ENCODE measurements at places on chromosomes 6 and 20. TPM values are rescaled to one million over a fixed set of nuclear protein-coding genes. Genes with fewer than 3 reads are reported as not detected.

DNA sequence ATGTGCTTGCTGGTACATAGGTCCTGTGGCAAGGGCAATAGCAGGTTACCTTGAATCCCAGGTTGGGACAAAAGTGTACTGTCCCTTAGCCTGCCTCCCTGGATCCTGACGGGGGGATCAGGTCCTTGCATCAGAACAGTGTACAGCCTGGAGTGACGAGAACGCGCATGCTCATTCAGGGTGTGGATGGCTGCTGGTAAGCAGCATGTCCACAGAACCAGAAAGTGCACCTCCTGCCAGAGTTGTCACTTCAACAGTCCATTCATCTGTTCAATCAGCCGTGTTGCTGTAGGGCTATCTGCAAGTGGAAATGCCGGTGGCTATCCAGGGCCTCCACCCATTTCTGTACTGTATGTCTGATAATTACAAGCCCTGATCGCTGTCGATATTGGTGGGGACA is 236.3 kb upstream of the SOX4 start:
- no peak for DNase-seq

Gene TPMT
- 7.7 TPM for total RNA-seq

DNA sequence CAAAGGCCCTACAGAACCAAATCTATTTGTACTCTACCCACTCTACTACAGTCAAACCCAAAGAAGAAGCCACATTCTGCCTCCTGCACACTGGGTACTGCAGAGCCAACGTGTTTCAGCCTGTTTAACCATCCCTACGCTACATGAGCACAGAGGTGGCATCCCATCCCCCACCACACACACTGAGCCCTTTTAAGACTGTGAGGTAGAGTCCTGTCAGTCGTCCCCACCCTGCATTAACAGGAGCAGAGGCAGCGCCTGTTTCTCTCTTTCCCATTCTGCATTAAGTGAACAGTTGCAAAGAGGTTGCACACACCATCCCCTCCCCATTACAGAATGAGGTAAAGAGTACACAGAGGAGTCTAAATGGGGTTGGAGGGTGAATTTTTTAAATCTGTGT is 5.2 kb upstream of the RSPH4A start:
- DNase-seq: no peak

Gene PPP1R16B
- total RNA-seq: 2.6 TPM

Gene TAGAP
- 3.6 TPM for total RNA-seq

DNA sequence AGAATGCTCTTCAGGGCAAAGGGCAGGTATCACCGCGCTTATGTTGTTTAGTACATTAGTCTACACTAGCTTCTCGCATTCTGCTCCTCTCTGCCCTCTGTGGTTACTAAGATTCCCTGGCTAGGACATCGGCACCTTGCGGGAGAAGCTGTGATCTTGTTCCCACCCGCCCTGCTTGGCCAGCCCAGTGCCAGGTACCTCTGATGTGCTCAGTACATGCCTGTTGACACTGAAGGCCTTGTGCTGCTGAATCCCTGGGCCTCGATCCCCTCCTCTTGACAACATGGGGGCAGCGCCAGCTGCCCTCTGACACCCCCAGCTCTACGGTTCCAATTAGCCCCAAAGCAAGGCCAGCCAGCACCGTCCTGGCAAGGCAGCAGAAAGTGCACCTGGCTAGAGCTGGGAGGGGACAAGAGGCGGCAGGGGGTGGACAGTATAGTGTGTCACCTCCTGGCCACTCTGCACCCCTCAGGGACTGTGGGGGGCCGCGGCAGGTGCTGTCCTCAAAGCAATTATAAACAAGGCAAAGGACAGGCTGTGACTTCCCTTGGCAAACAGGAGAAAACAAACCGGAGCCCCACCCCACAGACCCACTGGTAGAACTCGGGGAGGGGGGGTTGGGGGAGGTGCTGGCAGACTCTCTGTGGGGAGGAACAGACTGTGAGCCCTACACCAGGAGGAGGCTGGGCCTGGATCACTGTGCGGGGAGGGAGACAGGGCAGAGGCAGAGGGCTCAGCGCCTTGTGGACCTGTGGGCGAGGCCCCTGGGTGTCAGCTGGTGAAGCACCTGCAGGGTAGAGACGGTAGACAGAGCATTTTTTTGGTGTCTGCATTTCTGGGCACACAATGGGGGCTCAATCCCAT is 7.1 kb downstream of the TFEB start:
- DNase-seq: no peak

DNA sequence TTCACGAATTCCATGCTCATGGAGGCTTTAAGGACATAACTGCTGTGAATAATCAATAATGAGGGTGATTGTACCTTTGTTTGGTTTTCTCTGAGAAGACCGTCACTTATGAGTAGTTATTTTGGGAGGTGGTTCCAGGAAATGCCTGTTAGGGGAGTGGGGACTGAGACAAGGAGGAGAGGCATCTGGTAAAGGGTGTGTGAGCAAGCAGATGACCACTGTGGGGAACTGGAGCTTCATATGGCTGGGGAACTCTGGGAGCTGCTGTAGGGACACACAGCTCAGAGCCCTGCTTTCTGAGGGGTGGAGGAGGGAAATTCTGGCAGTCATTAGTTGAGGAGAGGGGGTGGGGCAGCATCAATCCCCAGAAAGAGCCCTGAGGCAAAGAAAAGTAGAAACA is 71.3 kb upstream of the TINAG start:
- DNase-seq: no peak

DNA sequence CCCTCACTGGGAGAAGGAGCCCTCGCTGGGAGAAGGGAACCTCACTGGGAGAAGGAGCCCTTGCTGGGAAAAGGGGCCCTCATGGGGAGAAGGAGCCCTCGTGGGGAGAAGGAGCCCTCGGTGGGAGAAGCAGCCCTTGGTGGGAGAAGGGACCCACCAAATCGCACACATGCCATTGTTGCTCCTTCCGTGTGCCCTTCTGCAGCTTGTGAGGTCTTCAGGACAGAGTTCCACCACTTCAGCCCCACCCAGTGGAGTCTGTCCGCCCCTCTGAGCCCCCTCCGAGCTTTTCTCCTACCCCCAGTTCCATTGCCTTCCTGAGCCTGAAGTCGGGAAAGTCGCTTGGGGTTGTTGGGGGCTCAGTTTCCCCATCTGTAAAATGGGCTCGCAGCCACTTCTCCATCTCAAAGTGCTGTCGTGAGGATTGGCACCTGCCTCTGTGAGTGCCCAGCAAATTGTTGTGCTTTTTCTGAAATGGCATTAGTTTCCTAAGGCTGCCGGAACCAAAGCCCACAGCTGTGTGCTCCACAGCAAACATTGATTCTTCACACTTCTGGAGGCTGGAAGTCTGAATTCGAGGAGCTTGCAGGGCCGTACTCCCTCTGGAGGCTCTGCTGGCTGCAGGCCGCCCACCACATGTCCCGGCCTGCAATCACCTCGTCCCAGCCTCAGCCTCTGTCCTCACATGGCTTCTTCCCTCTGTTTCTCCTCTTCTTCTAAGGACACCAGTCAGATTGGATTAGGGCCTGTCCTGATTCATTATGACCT is 124.7 kb upstream of the PMEPA1 start:
- DNase-seq: no peak

Gene ETV7
- 0.96 TPM for total RNA-seq

DNA sequence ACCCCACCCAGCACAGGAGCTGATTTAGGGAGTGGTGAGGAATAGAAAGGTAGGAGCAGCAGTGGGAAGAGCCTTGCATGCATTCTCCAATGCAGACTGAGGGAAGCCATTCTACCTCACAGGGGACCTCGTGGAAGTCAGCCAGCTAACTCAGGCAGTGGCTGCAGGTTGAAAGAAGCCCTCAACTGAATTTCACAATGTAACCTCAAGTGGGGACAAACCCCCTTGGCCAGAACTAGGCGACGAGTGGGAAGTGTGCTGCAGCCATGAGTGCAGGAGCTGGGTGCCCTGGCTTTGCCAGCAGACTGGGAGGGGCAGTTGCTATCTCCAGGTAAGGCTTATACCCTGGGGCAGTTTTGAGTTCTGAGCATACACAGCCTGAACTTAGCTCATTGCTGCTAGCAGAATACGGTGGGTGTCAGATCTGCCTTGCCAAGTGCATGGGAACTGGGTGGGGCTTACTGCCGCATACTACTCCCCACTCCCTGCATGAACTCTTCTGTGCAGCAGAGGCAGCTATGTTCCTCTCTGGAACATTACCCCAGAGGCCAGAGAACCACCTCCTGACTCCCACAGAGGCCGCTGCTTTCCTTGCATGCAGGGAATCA is 126.5 kb downstream of the CDK19 start:
- no peak for DNase-seq

- no peak for DNase-seq
These were observed 21.2 kb upstream of the HLA-DQA1 start for GRCh38 chr6:32615885-32616532.

Gene DTNBP1
- total RNA-seq: 3.6 TPM

DNA sequence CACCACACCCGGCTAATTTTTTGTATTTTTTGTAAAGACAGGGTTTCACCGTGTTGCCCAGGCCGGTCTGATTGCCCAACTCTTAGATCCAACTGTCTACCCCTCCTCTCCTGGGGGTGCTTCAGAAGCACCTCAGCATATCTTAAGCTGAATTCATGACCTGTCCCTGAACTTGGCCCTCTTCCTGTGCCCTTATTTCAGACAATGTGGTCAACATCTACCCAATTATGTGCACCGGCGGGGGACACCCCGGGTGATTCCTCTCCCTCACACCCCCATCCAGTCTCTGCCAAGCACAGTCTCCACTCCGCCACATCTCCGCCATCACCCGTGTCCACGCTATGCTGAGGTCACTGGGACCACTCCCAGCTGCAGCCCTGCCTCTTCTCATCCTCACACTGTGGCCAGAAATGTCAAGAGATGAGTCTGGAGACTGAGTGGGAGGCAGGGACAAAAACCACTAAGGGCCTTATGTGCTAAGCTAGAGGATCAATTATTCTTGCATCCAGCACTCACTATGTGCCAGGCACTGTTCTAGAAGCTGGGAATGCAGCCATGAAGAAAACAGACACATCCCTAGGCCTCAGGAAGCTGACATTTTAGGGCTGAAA is 111.9 kb downstream of the ARMC2 start:
- no peak for DNase-seq

Gene RSPO3
- total RNA-seq: 1.2 TPM

DNA sequence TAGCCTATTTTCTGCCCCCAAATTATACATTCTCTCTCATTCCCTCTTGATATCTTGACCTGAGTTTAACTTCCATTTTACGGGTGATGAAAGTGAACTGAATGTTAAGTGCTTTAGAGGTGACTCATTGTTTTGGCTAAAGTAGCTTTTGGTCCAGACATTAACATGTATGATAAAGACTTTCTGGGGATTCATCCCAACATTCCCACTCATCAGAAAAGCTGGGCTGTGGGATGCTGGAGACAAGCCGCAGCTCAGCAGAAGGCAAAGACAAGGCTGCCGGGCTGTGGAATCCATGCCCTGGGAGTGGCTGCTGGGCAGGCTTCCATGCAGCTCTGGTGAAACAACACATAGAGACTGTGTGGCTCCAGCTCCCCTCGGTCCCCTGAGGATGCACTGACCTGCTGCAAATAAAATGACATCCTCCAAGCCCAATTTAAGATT is 89.9 kb upstream of the SYNDIG1 start:
- DNase-seq: peak; percentile 83

DNA sequence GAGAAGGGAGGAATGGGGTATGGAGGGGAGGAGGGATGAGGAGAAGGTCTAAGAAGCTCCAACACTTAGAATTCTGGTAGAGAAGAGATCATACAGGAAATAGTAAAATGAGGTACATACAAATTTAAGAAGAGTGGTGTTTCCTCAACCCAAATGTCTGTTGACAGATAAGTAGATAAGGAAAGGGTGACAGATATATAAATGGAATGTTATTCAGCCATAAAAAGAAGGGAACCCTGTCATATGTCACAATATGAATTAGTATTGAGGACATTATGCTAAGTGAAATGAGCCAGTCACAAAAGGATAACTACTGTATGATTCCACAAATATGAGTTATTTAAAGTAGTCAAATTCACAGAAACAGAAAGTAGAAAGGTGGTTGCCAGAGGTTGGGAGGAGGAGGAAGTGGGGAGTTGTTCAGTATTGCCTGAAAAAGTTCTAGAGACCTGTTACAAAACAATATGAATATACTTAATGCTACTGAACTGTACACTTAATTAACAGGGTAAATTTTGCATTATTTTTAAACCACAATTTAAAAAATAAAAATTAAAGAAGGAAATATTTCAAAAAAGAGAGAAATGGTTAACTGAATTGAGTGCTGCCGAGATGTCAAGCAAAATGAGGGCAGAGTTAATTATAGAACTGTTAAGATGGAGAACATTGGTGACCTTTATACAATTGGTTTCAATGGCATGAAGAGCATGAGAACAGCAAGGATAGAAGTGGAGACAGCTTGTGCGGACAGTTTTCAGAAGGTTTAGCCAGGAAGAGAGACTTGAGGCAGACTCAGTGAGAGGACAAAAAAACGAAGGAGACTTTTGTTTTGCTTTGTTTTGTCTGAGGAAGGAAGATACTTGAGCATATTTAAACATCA is 47.6 kb upstream of the ADGRF4 start:
- DNase-seq: no peak

Gene RSPO4
- total RNA-seq: not detected

GRCh38 chr6:136144251-136145023 is 105.7 kb downstream of the MTFR2 start:
- DNase-seq: no peak

Gene KCNS1
- total RNA-seq: 2.4 TPM

Gene RCAN2
- total RNA-seq: 5.1 TPM

- no peak for DNase-seq
These were observed at the start of gene ZC3H12D for GRCh38 chr6:149484733-149485700. Gene ZC3H12D (minus strand): TSS chr6:149485014. CDS start chr6:149474543, 10,471 bp downstream.

DNA sequence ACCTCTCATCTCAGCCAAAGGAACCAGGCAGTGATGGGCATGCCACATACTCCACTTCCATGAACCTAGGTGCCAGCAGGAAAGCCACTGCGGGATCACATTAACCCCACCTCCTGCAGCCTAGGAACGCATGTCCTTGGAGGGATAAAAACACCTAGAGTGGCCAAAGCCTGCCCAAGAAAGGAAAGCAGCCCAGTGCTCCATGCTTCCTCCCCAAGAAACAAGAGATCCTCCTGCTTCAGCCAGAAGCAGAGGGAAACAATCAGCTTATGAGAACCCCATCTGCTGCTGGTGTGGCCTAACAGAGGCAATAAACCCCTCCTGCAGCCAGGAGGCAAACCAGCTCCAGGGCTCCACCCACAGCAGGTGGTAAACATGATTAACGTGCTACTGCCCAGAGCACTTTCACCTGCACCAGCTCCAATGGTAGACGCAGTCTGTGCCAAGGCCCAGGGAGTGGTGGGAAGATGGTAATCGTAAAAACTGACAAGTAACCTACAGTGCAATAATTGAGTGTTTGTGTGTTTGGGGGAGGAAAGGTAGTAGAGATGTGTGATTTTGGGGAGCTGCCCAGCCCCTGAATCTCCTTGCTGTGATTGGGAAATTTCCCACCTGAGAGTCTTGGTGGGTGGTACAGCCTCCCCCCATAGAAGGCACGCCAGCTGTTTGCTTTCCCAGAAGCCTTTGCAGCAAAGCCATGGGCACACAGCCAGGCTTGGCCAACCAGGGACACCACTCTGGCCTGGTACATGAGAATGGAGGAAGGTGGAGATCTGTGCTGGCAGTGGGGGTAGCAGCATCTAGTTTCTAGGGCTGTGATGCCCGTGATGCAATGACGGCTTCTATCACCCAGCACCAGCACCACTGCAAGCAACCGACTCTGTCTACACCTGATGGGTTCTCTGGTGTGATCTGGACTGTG is 50.6 kb upstream of the TBC1D7 start:
- DNase-seq: no peak

Gene MLIP
- 2.9 TPM for total RNA-seq

Gene THBD
- 33.5 TPM for total RNA-seq

GRCh38 chr20:35776513-35777101 is 4.8 kb downstream of the PHF20 start:
- no peak for DNase-seq

Data from umbilical cord (tissue), 2 donors.